ENCODE measurements at places on chromosomes 13 and 19. TPM values are rescaled to one million over a fixed set of nuclear protein-coding genes. Genes with fewer than 3 reads are reported as not detected.

- DNase-seq = no peak
Measured at GRCh38 chr13:30551189-30551588, 66.5 kb upstream of the USPL1 start.

DNA sequence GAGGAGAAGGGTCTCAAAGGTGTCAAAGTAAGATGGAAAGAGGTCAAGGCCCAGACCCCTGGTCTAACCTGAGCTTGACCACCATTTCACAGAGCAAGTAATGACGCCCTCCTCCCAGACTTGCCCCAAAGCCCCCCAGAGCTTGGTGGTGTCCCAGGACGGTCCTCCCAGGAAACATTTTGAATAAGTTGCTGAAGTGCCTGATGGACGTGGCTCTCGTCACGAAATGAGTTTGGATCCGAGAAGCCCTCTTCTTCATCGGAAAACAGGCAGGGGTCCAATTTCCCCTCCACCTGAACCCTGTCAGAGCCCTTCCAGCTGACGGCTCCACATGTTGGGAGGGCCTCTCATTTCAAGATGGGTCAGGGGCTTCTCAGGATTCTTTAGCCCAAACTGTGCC lies 54.5 kb upstream of the TPM4 start:
- DNase-seq = no peak

- no peak for DNase-seq
Measured at GRCh38 chr19:18782559-18783225, 8.4 kb downstream of the COMP start.

DNA sequence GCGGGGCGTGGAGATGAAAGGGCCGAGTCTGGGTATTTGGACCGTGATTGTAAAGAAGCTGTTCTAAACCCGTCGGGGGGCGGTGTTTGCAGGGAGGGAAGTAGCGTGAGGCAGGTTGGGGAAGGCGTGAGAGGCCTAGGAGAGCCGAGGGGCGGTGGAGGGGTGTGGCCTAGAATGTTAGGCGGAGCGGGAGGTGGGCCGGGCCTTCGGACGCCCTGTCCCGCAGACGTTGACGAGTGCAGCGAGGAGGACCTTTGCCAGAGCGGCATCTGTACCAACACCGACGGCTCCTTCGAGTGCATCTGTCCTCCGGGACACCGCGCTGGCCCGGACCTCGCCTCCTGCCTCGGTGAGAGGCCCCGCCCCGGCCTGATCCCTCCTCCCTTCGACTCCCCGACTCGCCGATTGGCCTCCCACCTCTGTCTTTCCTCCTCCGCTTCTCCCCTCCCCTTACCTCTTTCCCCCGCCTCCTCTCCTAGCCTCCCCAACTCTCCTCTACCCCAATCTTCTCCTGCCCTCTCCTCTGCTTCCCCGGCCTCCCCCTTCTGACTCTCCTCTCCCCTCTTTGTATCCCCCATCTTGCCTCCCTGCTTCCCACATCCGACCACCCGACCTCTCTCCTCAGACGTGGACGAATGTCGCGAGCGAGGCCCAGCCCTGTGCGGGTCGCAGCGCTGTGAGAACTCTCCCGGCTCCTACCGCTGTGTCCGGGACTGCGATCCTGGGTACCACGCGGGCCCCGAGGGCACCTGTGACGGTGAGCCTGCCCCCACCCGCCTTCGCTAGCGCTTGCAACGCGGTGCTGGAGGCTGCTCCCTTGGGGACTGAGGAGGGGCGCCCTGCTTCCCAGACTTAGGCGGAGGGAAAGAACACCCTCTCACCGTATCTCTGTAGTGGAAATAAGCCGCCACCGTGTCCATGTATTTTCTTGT lies 12.8 kb downstream of the LTBP4 start:
- no peak for DNase-seq

- no peak for DNase-seq
Measured at GRCh38 chr13:102805680-102806079, 6.8 kb downstream of the BIVM start.

DNA sequence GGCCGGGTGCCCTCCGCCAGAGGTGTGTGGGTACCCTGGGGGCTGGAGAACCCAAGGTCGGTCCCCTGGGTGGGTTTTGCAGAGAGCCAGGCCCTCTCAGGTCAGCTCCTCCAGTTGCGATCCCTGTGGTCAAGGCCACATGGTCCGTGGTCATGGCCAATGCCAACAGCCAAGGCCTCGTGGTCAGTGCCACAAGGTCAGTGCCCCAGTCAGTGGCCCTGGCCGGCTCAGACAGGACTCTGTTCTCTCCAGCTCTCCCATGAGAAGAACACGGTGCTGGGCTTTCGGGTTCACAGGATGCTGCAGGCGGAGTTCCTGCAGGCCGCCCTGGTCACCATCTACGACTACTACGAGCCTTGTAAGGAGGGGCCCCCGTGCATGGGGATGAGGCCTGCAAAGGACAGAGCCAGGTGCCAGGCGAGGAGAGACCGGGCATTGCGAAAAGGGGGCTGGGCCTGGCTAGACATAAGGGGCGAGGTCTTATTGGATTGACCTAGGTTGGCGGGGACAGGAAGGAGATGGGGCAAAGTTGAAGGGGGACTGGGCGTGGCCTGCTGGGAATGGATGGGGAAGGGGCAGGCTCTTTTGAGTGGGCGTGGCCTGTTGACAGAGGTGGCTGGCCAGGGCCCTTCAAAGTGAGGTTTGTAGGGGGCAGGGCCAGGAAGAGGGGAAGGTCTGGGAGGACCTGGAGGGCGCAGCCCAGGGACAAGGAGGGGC lies 15.2 kb upstream of the SHFL start:
- no peak for DNase-seq

DNA sequence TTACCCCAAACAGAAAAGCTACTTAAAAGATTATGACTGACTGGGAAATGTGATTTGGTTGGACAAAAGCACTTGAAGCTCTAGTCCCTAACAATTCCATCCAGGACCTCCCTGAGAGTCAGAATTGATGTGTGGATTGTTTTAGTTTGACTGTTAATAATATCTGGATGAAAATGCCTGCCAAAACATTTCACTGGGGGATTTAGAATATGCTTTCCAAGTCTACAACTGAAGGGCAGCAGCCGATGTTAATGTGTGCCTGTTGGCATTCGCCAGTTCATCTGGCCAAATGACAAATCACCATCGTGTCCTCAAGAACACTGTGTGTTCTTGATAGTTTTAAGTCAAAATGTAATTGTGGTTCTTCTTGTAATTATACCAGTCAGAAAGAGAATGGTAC lies 76.0 kb upstream of the TSC22D1 start:
- DNase-seq = no peak

DNA sequence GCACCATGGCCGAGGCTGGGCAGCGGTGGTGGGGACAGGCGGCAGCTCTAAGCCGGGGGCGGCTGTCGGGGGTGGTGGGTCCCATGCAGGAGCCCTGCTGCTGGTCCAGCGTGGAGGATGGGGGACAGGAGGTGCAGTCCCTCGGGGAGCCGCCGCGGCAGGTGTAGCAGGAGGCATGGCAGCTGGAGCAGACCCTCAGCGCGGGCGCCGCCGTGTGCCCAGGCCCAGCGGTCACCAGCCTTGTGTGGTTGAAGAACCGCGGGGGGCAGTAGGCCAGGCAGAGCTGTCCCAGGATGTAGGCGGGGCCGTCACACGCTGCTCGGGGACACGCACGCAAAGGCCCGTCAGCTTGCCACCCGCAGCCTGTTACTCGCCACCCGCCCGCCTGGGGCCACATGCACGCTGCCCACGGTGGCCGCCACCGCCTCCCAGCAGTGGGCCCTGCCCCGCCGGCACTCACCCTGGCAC lies 2.9 kb upstream of the C19orf25 start:
- DNase-seq = no peak

- DNase-seq = no peak
Measured at GRCh38 chr19:56170261-56170660, 5.5 kb upstream of the GALP start.

DNA sequence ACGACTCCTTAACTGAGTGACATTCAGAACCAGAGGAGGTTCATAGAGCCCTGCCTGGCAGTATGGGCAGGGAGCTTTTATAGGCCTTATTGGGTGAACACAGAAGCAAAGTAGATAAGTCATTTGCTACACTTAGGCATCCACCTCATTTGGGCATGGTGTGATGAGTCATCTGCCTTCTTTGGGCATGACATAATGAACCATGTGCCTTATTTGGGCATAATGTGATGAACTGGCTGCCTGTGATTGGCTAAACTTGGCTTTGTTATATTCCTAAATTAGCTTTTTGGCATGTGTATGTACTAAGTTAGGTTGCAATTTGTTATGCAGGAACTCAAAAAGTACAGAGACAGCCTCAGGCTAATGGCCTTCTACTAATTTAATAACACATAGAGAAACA lies 2210.2 kb upstream of the PCDH20 start:
- no peak for DNase-seq

DNA sequence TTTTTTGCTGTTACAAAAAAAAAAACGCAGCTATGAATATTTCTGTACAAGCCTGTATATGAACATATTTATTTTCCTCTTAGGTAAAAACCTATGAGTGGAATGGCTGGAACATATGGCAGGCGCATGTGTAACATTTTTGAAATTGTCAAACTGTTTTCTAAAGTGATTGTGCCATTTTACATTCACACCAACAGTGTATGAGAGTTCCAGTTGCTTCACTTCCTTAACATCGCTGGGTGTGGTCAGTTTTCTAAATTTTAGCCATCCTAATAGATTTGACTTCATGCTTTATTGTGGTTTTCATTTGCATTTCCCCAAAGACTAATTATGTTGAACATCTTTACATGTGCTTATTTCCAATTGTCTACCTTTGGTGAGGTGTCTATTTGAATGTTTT lies 306.8 kb downstream of the KCNRG start:
- no peak for DNase-seq

GRCh38 chr13:59203855-59204254 lies 959.9 kb downstream of the DIAPH3 start:
- DNase-seq = no peak

- DNase-seq = no peak
Measured at GRCh38 chr19:49229416-49229815, 71.8 kb downstream of the TRPM4 start.

GRCh38 chr13:78657699-78658629 lies 991 bp downstream of the OBI1 start:
- no peak for DNase-seq

DNA sequence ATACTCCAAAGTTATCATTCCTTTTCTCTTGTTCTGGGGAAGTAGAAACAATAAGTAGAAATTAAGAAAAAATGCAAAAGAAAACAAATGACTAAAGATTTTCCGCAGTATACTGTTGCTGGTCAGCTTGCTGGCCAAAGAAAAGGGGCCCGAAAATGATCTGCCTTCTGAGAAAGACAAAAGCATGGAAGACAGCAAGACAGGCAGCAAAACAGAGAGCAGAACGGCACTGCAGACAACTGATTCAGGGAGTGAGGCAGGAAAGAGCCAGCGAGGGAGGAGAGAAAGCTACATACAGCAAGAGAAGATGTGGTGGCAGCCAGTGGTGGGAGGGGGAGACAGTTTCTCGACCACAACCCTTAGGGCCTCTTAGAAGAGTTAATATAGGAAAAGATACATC lies 5.3 kb upstream of the DOCK9 start:
- DNase-seq = no peak

- DNase-seq = no peak
Measured at GRCh38 chr13:31433207-31433606, 233.4 kb downstream of the B3GLCT start.

GRCh38 chr13:27793507-27794367 lies 1.5 kb downstream of the GSX1 start:
- no peak for DNase-seq

DNA sequence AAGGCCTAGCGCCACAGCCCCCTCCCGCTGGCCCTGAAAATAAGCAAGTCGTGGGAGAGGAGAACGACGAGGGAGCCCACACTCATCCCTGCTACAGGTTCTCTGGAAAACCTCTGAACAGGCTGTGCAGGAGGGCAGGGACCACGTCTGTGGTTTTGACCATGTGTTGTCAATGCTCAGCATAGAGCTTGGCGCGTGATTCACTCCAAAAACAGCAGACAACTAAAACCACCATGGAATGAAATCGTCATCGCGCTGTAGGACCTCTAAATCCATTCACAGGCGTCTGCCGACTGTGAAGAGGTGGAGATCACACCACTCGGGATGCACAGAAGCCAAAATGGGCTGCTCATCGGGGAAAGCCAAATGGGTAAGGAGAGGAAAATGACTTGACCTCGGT lies 121.3 kb downstream of the COL4A1 start:
- DNase-seq = no peak

GRCh38 chr13:32098272-32098671 lies 66.7 kb downstream of the FRY start:
- no peak for DNase-seq

DNA sequence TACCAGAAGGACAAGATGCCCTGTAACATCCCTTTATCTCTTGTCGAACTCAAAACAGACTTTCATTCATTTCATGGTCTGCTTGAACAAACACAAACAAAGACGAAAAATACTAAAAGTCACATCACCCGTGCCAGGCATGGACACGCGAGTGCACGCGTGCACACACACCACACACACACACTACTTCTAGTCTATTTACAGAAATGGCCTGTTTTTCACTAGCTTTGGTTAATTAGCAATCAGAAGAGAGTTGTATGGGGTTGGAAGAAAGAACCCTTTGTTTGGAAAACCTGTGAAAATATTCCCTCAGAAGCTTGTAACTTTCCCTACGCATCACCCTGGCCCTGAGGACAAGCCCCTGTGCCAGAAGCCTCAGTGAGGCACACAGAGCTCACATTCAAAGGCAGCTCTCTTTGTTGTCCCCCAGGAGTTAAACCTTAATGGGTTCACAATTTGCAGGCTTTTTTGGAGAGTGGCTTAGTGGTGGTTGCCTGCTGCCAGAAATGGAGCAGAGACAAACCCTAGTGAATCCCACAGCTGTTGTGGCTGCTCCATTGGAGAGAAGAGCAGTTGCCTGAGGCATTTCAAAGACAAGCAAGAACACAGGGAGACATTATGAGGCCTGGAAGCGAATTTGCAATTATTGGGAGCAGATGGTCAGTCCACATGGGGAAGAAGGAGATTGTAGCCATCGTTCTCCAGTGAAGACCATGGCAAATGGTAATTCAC lies 55.9 kb downstream of the STARD13 start:
- no peak for DNase-seq

- DNase-seq = no peak
Measured at GRCh38 chr13:112893207-112893569, 75.8 kb upstream of the MCF2L start.

- DNase-seq = no peak
Measured at GRCh38 chr19:32914879-32915660, 45.5 kb upstream of the SLC7A9 start.

- no peak for DNase-seq
Measured at GRCh38 chr19:15291089-15291488, 41.2 kb downstream of the BRD4 start.

Gene SOX21
- polyA plus RNA-seq = 0.27 TPM

Gene PTPRS
- polyA plus RNA-seq = 71.2 TPM

Gene SPACA4
- polyA plus RNA-seq = not detected

Gene KLK14
- polyA plus RNA-seq = 0.45 TPM

Gene MATK
- polyA plus RNA-seq = 0.96 TPM

Gene VSTM1
- not detected for polyA plus RNA-seq

Gene LILRB2
- 0.45 TPM for polyA plus RNA-seq

Gene ZNF57
- polyA plus RNA-seq = 8.6 TPM

Gene KLHL1
- polyA plus RNA-seq = 0.55 TPM

Gene ZNF331
- 24.9 TPM for polyA plus RNA-seq

Gene FUT2
- 3.5 TPM for polyA plus RNA-seq

Gene RYR1
- 9.6 TPM for polyA plus RNA-seq

Gene CDKN2D
- polyA plus RNA-seq = 8.5 TPM

Gene ABHD17A
- polyA plus RNA-seq = 29.3 TPM

Gene ZNF229
- 18.4 TPM for polyA plus RNA-seq

Gene CD33
- polyA plus RNA-seq = 3.0 TPM

Gene POLD1
- 28.0 TPM for polyA plus RNA-seq

Gene CYP4F8
- 0.08 TPM for polyA plus RNA-seq

Gene MPND
- polyA plus RNA-seq = 23.2 TPM
